ENCODE measurements at places on chromosomes 5 and 9. TPM values are rescaled to one million over a fixed set of nuclear protein-coding genes. Genes with fewer than 3 reads are reported as not detected.

The IFNA2 gene
- total RNA-seq, result not detected

DNA sequence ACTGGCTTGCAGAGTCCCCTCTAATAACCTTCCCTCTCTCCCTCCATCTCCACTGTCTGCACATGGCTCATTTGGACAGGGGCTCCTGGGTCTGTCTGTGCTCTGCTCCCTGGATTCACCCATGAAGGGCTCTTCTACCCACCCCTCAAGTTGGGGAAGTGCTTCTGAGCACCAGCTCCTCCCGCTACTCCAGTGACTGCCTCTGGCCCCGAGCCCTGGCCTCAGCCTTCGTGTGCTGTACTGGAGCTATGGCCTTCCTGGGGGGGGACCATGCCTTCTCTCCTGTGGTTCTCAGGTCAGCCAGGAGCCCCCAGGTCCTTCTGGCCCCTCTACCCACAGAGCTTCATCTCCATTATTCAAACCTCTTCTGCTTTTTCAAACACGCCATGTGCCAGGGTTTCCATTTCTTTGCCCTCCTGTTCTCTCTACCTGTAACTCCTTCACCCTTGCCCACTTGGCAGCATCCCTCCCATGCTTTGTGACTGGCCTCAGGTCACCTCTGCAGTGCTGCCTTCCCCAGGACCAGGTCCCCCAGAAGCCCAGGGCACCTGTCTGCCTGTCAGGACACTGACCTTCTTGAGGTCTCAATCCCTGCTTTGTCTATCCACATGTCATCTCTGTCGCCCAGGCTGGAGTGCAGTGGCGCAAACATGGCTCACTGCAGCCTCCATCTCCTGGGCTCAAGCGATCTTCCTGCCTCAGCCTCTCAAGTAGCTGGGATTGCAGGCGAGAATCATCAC lies 9.5 kb downstream of the SH3PXD2B start:
- H3K27me3 ChIP-seq, result no peaks in the 10 kb centered on the region
- no peak for DNase-seq
- no peak overlapping the region for H3K27ac ChIP-seq
- peaks cover 15% of the 10 kb centered on the region for H3K4me1 ChIP-seq
- no peak overlapping the region for H3K4me3 ChIP-seq

- no peak overlapping the region for H3K27ac ChIP-seq
- no peak overlapping the region for H3K4me3 ChIP-seq
- DNase-seq, result no peak
- H3K4me1 ChIP-seq, result no peaks in the 10 kb centered on the region
Observed at GRCh38 chr9:116394894-116395698, 241.5 kb downstream of the PAPPA start.

The PDGFRB gene
- total RNA-seq, result 0.34 TPM

- no peak for DNase-seq
- H3K27me3 ChIP-seq, result peaks cover 68% of the 10 kb centered on the region
- H3K4me3 ChIP-seq, result no peak overlapping the region
- H3K4me1 ChIP-seq, result no peaks in the 10 kb centered on the region
- H3K36me3 ChIP-seq, result no peaks in the 10 kb centered on the region
- H3K27ac ChIP-seq, result no peak overlapping the region
Observed at GRCh38 chr5:35030426-35031100, 17.2 kb downstream of the AGXT2 start.

The DMRT3 gene
- not detected for total RNA-seq

The ANKRD31 gene
- total RNA-seq, result 0.30 TPM

DNA sequence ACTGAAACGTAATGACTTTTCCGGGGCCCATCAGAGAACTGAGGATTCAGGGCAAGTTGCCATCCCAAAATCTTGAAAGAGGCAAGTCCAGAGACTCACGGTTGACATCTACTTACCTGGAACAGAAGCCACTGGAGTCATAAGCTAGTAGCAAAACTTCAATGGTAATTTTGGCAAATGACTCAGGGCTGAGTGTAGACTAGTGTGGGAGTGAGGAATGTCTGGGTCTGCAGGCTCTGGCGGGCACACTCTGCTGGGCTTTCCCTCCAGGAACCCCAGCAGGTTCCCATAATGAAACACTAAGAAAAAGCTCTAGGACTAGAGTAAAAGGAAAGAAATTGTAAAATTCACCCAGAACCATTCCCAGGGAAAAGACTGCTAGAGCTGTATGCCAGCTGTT lies 122.9 kb upstream of the NFIL3 start:
- no peaks in the 10 kb centered on the region for H3K4me1 ChIP-seq
- no peak overlapping the region for H3K27ac ChIP-seq
- no peaks in the 10 kb centered on the region for H3K36me3 ChIP-seq
- DNase-seq, result no peak

DNA sequence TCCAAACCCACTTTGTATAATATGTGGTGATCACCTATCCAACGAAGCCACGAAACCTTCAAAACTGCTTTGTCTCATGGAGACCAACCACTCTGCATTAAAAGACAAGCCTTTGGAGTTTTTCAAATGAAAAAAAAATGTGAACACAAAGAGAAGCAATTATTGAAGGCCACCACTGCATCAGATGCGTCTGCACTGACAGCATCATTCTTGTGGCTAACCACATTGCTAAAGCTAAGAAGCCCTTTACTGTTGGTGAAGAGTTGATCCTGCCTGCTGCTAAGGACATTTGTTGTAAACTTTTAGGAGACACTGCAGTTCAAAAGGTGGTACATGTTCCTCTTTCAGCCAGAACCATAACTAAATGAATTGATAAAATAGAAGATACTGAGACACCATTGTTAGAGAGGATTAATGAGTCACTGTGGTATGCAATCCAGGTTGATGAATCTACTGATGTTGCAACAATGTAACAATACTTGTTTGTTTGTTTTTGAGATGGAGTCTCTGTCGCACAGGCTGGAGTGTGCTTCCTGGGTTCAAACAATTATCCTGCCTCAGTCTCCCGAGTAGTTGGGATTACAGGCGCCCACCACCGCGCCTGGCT lies 45.4 kb downstream of the TAF11L14 start:
- no peaks in the 10 kb centered on the region for H3K27me3 ChIP-seq
- H3K36me3 ChIP-seq, result no peaks in the 10 kb centered on the region
- H3K27ac ChIP-seq, result no peak overlapping the region
- no peak overlapping the region for H3K4me3 ChIP-seq
- DNase-seq, result no peak

The ROPN1L gene
- 0.66 TPM for total RNA-seq

DNA sequence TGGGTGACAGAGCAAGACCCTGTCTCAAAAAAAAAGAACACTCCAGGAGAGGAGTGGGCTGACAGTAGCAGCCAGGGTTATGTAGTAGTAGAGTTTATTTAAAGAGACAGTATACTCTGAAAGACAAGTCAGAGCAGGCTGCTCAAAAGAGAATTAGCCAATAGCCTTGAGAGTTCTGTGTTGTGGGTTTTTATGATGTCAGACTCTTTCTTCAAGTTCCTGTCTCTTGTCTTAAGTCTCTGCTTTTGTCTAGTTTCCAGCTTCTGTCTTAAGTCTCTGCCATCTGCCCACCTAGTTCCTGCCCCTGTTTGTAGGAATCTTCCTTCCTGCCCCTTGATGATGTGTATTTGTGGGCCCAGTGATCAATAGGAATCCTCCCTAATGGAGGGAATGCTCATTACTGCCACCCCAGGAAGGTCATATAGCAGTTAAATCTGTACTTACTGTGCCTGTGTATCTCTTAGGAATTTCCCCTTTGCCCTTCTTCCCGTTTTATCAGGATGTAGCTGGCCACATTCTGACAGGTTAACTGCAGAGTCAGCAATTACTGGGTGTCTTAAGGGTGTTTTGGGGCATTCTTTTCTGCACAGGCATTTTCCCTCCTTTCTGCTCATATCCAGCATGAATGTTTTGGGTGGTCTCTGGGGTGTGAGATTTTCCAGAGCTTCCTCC lies 580.5 kb upstream of the SGCD start:
- H3K4me3 ChIP-seq, result no peak overlapping the region
- H3K4me1 ChIP-seq, result no peaks in the 10 kb centered on the region
- no peak overlapping the region for H3K27ac ChIP-seq
- H3K36me3 ChIP-seq, result no peaks in the 10 kb centered on the region
- DNase-seq, result no peak

All from HCT116 (cell line).